ENCODE measurements at places on chromosomes 4 and X. TPM values are rescaled to one million over a fixed set of nuclear protein-coding genes. Genes with fewer than 3 reads are reported as not detected.

Gene CXorf65
- total RNA-seq, result not detected

Gene AMER1
- total RNA-seq, result 2.3 TPM

Gene SMARCA1
- total RNA-seq, result 18.0 TPM

Gene DNAAF6
- not detected for total RNA-seq

Gene TTC29
- not detected for total RNA-seq

Gene VCX
- total RNA-seq, result not detected

Gene GNRHR
- total RNA-seq, result not detected

Gene SPON2
- 267 TPM for total RNA-seq

Gene CSAG2
- not detected for total RNA-seq

Gene CCKAR
- total RNA-seq, result not detected

Gene IKBKG
- 17.2 TPM for total RNA-seq

Gene PF4V1
- total RNA-seq, result not detected

Gene CT45A1
- not detected for total RNA-seq

Gene ZNF711
- total RNA-seq, result under 0.01 TPM

Gene SH2D1A
- total RNA-seq, result not detected

Gene GLOD5
- total RNA-seq, result not detected

Gene PDCL2
- total RNA-seq, result not detected

Gene C4orf50
- not detected for total RNA-seq

Gene RHOXF2B
- total RNA-seq, result not detected

Gene DUSP9
- total RNA-seq, result not detected

Gene CFAP47
- not detected for total RNA-seq

Gene NPNT
- not detected for total RNA-seq

Gene KIT
- total RNA-seq, result 0.78 TPM

Gene SERPINA7
- total RNA-seq, result not detected

Gene COX7B2
- not detected for total RNA-seq

Gene S100P
- not detected for total RNA-seq

Gene PRSS12
- 4.1 TPM for total RNA-seq

Gene CENPE
- 25.4 TPM for total RNA-seq

Gene SPANXC
- not detected for total RNA-seq

Gene F8A2
- total RNA-seq, result not detected

Gene RXFP1
- 0.98 TPM for total RNA-seq

Gene GDPD2
- under 0.01 TPM for total RNA-seq

Gene ZAR1
- total RNA-seq, result not detected

Gene EVC2
- total RNA-seq, result 9.0 TPM

Gene SYP
- total RNA-seq, result 0.37 TPM
